Esophagus squamous epithelium (tissue), 5 donors: ENCODE measurements at places on chromosomes 11 and 22.

DNA sequence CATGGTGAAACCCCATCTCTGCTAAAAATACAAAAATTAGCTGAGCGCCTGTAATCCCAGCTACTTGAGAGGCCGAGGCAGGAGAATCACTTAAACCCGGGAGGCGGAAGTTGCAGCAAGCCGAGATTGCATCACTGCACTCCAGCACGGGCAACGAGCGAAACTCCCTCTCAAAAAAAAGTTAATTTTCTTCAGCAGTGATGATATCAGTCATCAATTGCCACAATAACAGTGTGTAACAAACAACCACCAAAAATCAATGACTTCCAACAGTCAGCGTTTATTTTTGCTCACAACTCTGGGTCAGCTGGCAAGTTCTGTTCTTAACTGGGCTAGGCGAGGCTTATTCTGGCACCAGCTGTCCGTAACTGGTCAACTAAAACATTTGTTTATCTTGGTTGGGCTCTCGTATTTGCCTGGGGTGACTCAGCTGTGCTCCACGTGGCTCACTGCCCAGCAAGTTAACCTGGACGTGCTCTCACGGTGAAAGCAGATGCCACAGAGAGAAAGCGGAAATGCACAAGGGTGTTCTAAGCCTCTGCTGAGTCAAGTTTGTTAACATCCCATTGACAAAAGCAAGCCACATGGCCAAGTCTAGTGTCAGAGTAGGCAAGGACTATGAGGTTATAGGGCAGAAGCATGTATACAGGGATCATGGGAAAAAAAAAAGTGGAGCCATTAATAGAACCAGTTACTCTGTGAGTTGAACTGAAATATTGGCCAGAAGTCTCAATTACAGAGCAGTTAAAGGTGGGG is 52.1 kb downstream of the LHFPL7 start:
- no peak for DNase-seq

DNA sequence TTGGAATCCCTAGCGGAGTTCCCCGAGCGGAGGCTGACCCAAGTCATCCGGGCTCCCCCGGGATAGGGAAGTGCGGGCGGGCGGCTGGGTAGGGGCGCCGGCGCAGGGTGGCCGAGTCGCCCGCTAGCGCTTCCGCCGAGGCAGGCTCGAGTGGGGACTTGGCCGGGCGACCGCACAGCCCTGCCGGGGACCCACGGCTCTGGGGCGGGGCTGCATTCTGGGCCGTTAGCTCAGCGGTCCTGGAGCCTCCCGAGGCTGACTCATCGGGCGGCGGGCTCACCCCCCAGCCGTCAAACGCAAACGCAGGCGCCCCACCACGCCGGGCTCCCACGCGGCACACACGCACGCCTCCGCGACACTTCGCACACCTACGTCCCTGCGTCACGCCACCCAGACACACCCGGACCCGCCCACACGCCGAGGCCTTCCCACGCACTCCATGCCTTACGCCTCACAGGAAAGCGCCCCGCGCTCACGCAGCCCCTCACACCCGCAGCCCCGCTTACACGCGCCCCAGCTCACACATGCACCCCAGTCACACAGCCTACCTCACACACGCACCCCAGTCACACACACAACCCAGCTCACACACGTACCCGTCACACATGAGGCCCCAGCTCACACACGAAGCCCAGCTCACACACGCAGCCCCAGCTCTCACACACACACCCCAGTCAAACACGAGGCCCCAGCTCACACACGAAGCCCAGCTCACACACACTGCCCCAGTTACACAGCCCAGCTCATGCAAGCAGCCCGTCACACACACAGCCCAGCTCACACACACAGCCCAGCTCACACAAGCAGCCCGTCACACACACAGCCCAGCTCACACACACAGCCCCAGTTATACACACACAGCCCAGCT is 1.2 kb downstream of the PHLDB1 start:
- DNase-seq: no peak

DNA sequence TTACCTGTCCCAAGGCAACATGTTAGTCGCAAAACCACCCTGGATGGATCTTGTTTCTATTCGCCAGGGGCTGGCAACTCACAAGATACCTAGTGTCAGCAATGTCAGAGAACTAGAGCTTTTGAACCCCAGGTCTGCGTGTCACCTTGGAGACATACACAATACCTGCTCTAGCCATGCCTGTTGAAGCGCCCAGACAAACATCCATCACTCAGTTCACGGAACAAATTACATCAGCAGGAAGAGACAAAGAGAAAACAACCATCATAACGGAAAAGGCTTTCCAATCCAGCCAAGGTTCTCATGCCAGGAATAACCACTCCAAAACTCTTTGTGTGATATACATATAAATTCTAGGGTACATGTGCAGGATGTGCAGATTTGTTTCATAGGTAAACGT is 2.2 kb downstream of the CD59 start:
- no peak for DNase-seq

GRCh38 chr11:120128392-120129119 is 9.4 kb downstream of the TRIM29 start:
- DNase-seq: no peak

DNA sequence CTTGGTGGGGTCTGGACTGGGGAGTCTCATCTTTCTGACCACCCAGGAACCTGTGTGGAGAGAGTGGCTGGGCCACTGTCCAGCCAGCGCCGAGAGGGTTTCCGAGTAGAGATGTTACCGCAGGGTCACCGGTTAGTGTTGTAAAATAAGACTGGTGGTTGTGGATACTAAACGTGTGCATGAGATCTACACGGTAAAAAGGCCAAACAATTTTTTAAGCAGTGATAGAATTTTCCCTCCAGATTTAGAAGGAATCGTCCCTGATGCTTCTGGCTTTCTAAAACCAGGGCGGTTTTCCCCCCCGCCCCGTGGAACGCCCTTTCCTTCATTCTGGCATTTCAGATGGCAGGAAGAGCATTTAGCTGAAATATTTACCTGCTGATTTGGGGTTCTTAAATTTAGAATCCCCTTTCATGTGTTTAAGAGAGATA is 72.6 kb upstream of the PPARA start:
- DNase-seq: no peak

DNA sequence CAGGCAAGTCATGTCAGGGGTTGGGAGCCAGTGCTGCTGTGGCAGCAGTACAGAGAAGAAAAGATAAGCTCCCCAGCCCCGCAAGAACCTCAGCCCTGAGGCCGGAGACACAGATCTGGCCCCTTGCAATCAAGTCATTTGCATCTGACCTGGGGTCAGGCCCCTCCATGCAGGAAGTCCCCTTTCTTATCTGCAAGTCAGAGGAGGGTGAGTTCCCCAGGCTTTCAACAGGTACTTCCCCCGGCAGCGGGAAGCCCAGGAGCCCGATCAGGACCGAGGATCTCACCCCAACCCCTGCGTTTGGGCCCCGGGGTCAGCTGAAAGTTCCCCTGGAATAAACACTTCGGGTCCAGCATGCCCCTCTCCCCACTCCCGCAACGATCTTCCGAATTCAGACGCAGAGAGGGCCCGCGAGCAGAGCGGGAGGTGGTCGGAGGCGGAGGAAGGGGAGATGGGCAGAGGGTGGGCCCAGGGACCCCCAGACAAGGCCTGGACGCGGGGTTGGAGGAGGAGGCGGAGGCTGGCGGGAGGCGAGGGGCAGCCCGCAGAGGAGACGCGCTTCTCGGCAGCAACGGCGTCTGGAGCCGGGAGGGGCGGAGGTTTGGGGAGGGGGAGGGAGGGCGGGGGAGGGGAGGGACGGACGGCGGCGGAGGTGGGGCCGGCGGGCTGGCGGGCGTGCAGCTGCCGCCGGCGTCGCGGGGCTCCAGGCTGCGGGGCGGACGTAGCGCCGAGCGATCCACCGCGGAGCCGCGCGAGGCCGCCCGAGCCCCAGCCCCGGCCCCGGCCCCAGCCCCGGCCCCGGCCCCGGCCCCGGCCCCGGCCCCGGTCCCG is at the start of gene TSPAN18:
TSS of gene TSPAN18 (plus strand) at position 680 of the 831 bp plus-strand sequence. CDS start 179,455 bp downstream, outside the sequence.
- DNase-seq: no peak

DNA sequence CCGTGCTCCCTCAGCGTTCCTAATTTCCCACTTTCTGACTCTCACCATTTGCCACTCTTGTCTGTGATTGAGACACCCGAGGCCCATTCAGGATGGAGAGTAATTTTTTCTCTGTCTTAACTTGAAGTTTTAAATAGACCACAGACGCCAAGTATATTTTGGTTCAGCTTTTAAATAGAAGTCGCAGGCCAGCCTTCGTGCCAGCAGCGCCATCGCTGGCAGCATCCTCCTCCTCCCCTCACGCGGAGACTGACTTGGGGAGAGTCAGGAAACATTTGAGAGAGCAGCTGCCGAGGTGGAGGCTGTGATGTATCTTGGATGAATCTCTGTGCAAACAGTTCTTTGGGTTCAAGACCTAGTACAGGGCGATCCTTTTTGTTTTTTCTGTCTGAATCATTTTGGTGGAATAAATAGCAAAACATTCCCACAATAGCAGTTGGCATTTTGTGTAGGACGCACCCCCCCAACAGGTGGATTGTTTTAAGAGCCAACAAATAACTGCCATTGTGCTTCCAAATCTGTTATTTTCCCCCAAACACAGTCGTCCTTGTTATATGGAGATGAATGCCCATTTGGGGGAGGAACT is 889 bp upstream of the DMC1 start:
- no peak for DNase-seq

GRCh38 chr11:16946477-16947282 is 67.5 kb downstream of the PLEKHA7 start:
- no peak for DNase-seq
